ENCODE measurements at places on chromosomes 4 and X. TPM values are rescaled to one million over a fixed set of nuclear protein-coding genes. Genes with fewer than 3 reads are reported as not detected.

- DNase-seq: no peak
These were observed 59.0 kb downstream of the CHM start for GRCh38 chrX:85988353-85988752.

NUDT9 gene
- 20.8 TPM for total RNA-seq

- DNase-seq: no peak
These were observed 243.4 kb downstream of the AR start for GRCh38 chrX:67787196-67787595.

DNA sequence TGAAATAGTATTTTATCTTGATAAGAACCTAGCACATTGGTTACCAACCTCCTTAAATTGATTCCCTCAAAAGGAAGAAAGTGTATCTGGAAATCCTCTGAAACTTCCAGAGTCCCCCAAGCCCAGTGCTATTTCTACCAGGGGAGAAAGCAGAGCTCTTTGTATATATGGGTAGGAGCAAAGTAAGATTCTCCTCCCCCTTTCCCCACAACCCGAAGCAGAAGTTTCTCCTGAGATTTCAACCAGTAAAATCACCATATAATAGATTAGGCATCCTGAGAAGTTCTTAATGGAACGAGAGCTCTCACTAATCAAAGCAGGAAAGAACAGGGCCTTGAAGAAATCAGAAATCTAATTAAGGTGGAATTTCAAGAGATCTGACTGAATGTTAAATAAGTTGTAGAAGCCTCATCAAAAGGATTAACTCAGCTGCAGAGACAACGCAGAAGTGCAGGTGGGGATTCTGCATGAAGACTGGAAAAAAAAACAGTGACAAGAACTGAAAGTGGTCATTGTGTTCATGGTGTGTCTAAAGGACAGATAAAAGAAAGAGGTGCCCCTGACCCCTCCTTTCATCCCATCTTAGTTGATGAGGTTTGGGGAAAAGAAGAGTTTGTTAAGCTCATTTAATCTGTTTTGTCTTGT is 39.1 kb downstream of the VSIG4 start:
- no peak for DNase-seq

DNA sequence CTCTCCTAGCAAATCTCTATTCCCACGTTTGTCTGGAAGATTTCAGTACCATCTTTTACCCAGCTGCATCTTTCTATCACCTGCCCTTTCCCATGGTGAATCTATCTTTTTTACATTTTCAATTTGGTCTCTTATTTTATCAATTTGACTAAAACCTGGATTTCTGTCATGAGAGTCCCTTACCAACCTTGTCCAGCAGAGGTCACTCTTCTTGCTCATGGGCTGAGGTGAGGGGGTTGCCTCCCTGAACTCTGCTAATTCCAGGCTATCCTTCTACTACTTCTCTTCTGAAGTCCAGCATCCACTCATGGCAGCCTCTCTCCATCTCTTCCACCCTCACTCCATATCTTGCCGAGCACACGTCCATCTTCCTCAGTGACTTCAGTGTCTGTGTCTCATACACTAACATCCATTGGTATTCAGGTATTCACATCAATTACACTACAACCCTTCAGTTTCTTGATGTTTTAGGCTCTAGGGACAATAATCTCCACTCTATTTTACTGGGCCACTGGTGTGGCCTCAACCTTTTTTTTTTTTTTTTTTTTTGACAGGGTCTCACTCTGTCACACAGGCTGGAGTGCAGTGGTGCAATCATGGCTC is 17.8 kb upstream of the ZNF827 start:
- DNase-seq: no peak

DNA sequence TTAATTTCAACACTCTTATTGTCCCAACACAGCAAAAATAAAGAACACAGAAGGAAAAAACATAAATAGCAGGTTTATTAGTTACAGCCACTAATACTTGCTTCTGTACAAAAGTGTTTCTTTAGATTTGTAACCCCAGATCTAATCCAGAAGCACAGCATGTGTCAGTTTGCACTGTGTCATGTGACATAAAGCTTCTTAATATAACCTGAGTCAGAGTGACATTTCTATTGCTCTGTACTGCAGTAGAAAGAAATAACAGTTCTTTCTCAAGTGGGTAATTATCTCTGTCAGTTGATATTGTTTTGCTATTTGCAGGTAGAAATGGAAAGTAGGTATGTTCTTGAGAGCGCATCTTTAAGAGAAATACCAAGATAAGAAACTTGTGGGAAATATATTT is 422.5 kb downstream of the ZIC3 start:
- DNase-seq: no peak

TEX13B gene
- not detected for total RNA-seq

Data from frontal cortex (tissue), 4 donors.